ENCODE measurements at places on chromosomes 2 and 18.

- DNase-seq, result peak; percentile 8
Observed at GRCh38 chr2:195488567-195488966, 168.5 kb upstream of the SLC39A10 start.

GRCh38 chr2:66569974-66570373 is 135.0 kb downstream of the MEIS1 start:
- no peak for DNase-seq

GRCh38 chr2:239337122-239337876 is 63.5 kb downstream of the HDAC4 start:
- DNase-seq, result no peak

GRCh38 chr2:27935026-27935425 is 44.5 kb downstream of the BABAM2 start:
- DNase-seq, result no peak

DNA sequence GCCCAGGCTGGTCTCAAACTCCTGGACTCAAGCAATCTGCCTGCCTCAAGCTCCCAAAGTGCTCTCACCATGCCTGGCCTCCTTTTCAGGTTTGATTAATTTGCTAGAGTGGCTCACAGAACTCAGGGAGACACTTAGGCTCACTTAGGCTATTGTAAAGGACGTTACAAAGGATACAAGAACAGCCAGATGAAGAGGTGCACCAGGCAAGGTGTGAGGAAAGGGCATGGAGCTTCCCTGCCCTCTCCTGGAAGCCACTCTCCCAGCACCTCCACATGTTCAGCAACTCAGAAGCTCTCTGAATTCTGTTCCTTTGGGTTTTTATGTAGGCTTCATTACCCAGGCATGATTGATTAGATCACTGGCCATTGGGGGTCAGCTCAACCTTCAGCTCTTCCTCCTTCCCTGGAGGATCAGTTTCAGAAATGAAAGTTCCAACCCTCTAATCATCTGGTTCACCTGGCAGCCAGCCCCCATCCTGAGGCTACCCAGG is 78.7 kb upstream of the RGPD5 start:
- DNase-seq, result no peak

- no peak for DNase-seq
Observed at GRCh38 chr2:88303865-88304264, 133.7 kb downstream of the THNSL2 start.

DNA sequence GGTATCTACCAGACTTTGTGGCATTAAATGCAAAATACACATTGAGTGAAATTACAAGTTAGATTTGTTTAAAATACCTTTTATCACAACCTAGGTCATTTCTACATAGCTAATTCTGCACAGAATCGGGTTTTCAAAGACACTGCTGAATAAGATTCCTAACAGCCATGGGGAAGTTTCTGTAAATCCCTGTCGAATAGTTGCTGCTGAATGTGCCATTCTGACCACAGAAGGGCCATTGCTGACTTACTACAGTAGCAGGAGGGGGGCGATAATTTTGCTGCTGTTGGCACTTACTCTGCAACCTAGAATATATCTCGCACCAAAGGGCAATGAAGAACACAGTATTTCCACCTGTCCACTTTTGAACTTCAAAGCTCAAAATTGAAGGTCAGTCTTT is 232.8 kb downstream of the TCF4 start:
- no peak for DNase-seq

DNA sequence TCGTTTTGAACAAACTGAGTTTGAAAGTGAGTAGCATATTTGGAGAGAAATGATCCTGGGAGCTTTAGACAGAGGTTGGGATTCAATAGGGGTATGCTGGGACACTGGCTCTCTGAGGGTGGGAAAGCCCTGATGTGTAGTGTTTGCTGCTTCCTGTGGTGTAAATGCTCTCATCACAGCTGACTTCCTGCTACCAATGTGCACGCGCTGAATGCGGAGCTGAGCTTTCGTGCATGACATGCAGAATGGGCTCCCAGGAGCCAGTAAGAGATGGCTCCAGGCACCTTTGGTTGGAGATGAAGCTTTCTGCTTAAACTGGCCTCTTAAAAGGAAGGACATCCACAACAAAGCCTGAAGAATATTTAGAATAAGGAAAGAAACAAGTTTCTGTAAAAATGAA is 224.1 kb upstream of the CCDC150 start:
- no peak for DNase-seq

GRCh38 chr2:236768393-236769140 is 198.9 kb downstream of the ACKR3 start:
- DNase-seq, result peak; percentile 30

DNA sequence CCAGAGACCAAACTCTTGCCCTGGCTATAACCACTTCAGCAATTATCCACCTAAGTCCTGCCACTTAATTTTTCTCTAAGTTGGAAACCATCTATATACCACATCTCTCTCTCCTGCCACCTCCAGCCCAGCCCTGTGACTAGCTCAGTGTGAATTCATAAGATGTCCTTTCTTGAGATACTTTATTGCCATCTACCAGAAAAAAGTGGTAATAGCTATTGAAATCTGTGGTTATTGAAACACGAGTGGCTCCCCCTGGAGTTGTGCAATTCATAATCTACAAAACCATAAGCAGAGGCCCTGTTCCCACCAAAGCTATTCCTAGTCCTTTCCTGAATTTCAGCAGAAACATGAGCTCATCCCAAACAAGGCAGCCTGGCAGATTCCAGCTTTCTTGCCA is 324.0 kb downstream of the TXNL1 start:
- DNase-seq, result no peak

DNA sequence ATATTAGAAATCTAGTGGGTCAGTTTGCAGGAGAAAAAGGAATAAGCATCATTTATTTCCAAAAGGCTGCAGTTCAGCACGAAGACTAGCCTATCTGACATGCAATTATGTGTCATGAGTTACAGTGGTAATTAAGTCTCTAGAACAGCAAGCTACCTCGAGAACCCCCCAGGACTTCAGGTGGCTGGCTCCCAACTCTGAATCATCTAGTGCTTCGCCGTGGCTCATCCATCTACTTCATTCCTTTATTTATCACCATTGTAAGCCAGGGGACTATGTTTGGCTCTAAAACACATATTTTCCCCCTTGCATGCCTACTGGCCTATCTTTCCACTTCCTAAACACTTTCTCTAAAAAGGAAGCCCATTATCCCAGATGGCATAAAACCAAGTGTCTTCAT is 121.6 kb downstream of the TXNL1 start:
- DNase-seq, result no peak

GRCh38 chr2:24721470-24721869 is 71.7 kb downstream of the PTRHD1 start:
- peak; percentile 83 for DNase-seq

DNA sequence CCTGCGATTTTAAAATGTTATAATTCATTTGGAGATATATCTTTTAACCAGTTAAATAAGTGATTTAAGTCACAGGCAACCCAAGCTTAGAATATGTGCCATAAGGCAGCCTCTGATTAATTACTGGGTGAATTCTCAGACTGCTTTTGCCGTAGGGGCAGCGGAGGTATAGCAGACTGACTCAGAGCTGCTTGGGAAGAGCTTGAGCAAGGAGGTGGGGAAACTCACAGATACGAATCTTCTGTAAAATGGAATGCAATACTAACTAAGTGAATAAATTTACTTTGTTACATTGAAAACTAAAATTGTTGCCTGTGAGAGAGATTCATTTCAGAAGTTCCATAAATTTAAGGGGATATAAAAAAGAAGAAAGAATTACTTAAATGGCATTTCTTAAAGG is 115.4 kb downstream of the KYNU start:
- DNase-seq, result no peak

DNA sequence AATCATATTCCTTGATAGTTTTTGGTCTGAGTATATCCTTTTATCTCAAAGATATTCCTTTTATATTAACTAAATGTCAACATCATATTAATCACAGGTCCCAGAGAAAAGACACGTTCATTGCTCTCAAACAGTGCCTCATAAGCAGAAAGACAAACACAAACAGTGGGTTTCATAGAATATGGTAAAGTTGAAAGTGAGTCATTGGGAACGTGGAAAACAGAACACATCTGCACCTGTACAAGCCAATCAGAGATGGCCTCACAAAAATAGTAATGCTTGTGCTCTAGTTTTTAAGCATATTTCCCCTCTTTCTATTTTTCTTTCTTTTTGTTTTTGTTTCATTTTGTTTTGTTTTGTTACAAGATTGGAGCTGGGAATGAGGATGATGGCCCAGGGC is 328.4 kb upstream of the MAP2 start:
- no peak for DNase-seq

- DNase-seq, result peak; percentile 49
Observed at GRCh38 chr2:134142903-134143302, 111.0 kb upstream of the MGAT5 start.

DNA sequence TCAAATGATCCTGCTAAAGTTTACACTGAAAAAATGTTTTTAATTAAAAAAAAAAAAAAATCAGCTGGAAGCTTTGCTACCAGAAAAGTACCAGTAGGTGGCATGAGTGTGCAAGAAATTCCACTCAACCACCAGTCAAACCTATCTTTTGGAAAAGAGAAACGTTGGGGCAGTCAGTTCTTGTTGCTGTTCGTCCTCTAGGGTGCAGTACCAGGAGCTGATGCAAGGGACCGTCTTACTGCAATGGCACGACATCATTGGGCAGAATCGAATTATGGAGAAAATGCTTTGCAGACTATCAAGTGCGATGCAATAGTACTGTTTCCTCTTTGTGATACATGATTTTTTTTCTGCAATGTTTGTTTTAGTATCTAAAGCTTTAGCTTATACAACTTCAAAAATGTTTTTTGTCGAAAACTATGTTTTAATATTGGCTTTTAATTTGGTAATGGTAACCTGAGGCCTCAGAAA is 18.3 kb downstream of the YPEL5 start:
- peak; percentile 93 for DNase-seq

DNA sequence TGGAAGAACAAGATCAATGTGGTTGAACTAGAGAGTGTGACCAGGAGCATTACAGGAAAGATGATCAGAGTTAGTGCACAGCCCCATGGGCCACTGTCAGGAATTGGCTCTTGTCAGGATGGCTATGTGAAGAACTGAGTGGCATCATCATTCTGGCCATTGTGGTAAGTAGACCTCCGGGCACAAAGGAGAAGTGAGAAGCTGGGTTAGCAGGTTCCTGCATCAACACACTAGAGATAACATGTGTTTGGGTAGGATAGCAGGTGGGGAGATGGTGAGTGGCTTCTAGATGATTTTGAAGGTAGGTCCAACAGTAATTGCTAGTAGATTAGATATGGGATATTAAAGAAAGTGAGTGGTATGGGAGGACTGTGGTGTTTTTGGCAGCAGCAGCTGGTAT is 408.2 kb downstream of the TSN start:
- no peak for DNase-seq

DNA sequence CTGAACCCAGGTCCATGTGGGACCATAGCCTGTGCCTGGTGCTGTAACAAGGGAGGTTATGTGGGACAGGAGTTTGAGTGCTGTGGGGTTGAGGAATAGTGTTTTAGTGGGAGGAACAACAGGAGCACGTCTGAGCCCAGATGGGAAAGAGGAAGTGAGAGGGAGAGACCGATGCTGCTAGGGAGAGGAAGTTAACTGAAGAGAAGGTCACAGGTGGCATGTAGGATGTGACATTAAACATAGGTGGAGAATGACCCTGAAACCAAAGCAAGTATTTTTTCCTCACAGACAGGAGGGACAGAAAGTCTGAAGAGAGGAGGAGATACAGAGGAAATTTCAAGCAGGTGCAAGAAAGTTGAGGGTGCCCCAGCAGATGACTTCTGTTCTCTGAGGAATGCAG is 87.8 kb downstream of the ACOXL start:
- DNase-seq, result no peak

GRCh38 chr2:69521747-69522146 is 84.5 kb upstream of the NFU1 start:
- no peak for DNase-seq

DNA sequence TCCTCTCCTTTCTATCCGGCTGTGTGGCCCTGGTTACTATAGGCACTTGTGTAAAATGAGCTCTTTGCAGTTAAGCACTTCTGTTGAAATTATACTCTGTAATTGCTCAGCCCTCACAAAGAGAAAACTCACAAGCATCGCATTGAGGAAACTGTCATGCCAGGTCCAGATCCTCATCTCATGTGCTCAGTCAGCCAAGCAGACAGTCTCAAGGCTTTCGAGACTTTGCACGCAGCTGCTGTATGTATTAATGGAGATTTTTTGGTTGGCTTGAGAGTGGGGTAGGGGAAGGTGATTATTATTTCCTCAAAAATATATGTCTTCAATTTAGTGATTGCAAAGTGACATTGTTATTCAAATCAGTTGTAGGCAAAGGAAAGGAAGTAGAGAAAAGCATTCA is 33.0 kb upstream of the PHLPP1 start:
- no peak for DNase-seq

DNA sequence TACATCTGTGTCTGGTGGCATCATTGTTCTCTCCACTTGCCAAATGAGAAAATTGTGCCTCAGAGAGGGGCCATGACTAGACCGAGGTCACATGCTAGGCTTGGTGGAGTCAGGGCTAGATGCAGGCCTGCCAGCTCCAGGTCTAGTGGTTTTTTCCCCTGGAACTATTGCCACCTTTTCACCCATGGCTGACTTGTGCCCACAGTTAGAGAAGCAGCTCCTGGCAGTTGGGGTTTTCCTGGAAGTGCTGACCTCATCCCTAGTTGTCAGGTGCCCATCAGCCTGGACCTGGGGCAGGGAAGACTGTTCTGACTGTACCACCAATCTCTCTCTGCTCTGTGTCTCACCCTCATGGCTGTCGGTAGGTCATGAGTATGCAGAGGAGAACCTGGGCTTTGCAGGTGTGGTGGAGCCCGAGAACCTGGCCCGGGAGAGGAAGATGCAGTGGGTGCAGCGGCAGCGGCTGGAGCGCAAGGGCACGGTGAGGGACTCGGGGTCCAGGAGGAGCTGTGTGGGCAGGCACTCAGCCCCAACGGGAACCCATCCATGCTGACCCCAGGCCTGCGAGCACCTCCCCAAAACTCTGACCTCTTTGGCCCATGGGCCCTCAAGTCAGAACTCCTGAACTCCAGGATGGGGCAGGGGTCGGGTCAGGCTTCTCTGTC is 12.4 kb upstream of the CATIP start:
- DNase-seq, result no peak

GRCh38 chr2:162196638-162197037 is 44.6 kb upstream of the GCG start:
- peak; percentile 78 for DNase-seq

DNA sequence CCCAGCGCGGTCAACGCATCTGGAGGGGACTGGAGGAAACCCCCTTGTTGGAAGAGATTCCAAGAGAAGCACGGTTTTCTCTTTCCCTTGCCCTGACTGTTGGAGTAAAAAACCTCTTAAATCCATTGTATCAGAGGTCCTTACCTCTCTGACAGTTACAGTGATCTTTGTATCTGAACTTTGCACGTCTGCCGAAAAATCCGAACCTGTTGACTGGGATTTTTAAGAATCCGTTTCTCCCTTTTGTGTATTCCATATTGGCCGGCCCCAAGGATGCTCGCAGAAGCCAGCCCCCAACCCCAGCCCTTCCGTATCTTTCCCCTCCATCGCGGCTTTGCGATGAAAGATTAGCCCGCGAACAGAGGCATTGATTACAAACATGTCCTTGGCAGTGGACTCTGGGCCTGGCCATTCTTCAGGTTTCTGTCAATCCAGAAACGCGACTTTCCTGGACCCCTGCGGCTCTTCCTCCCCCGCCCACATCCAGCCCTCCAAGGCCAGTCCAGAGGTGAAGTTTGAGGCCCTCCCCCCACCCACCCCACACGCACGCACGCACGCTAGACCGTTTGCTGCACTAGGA is 4.6 kb upstream of the DLX1 start:
- DNase-seq, result no peak

GRCh38 chr18:76314496-76314895 is 180.5 kb downstream of the ZNF516 start:
- no peak for DNase-seq

GRCh38 chr18:55115606-55116005 is 156.3 kb upstream of the CCDC68 start:
- DNase-seq, result no peak
